SHP77 (cell line): ENCODE measurements at places on chromosomes 5 and 9.

DNA sequence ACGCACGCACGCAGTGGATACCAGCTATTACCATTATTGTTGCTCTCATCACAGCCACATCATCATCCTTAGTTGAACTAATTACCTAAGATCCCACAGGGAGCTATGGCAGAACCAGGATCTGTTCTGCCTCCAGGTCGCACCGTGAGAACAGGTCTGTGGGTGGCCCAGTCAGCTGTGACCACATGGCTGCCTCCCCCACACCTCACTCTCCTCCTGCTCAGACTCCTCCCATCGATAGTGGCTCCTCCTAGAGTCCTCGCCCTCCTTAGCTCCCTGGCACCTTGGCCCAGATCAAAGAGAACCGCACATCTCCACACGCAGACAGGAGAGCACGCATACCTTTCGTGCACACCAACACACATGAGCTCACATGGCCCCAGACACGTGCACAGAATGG is 32.4 kb upstream of the RPL26L1 start:
- no peak for DNase-seq

DNA sequence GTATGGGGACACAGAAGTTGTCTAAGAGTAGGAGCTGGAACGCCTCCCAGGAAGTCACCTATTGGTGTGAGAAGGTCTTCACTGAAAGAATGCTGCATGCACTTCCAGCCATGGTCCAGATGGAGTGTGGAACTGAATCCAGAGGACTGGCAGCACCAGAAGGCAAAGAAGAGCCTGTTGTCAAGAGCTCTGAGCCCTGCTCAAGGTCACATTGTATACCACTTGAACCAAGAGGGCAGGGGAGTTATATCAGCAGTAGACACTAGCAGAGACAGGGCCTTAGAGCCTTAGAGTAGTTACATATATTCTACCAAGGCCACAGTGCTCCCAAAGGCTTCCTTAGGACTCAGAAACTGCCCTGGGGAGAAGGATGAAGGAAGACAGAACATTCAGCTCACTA is 130.8 kb upstream of the POC5 start:
- DNase-seq = no peak

GRCh38 chr9:76573905-76574760 is 115.2 kb downstream of the GCNT1 start:
- DNase-seq = no peak

GRCh38 chr5:23268136-23268535 is 239.3 kb upstream of the PRDM9 start:
- DNase-seq = peak; percentile 34

- DNase-seq = peak; percentile 82
These were observed 9.4 kb downstream of the KCNT1 start for GRCh38 chr9:135711391-135711790.

DNA sequence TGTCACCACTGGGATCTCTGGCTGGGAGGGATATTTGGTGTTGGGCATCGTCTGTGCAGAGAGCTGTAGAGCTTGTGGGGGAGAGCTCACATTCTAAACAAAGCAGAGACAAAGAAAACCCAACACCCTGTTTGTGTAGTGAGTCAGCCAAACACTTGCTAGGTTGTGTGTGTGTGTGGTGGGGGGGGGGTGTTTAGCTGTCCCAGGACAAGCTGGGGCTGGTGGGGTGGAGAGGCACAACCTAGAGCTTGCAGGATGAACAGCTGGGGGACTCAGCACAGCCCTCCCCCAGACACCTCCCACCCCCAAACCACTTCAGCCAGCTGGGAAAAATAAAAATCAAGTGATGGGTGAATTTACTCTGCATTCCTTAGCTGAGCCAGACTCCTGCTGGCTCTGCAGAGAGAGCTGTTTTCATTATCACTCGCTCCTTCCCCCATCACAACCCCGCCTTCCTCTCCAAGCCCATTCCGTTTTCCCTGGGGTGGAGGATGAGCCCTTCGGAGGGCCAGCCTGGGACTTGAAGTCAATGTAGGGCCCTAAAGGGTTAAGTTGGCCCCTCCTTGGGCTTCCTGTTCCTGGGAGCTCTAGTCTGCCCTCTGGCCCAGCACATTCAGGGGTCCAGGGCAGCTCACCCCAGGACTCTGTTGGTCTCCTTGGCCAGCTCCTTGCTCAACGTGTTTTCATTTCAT is 2.6 kb downstream of the OLFML2A start:
- no peak for DNase-seq

GRCh38 chr5:59133764-59134261 is 550.9 kb downstream of the RAB3C start:
- no peak for DNase-seq

GRCh38 chr5:52804981-52805380 is 17.3 kb downstream of the ITGA1 start:
- no peak for DNase-seq

GRCh38 chr5:116002116-116002906 is 30.0 kb upstream of the ARL14EPL start:
- no peak for DNase-seq

DNA sequence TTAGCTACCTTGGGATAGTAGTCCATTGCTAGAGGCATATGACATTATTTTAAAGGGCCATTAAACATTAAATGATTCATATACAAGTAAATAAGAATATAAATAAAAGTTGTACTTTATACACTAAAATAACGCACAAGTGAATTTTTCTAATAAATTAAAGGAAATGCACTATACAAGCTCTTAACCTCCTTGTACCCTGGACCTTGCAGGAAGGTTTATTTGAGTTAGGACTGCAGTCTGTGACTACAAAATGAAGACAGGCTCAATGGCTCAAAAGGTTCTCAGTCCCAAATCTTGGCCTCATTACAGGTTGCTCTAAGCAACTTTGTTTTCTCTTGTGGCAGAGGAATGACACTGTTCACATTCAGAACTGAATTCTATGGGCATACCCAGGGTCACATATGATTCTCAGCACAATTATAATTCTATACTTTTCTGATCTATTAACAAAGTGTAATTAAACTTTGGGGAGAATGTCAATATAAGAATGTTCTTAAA is 34.4 kb downstream of the FEM1C start:
- no peak for DNase-seq

- DNase-seq = peak; percentile 78
These were observed 14.8 kb upstream of the PSMD5 start for GRCh38 chr9:120857481-120857880.

DNA sequence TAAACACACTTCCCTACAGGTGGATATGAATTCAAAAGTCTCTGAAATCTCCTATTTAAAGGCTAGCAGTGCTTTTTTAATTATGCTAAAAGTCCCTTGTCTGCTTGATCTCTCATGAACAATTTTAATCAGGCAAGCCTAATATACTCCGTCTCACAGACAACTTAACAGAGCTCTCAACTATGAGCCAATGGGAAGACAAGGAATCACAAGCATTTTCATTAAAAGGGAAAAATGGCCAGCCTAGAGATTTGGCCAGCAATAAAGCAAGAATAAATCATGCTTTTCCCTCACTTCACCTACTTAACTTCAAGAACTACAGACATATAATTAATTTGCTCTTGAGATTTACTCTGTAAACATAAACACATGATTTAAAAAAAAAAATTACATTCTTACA is 78.0 kb downstream of the RFX3 start:
- DNase-seq = no peak

GRCh38 chr9:79131824-79132377 is 439.9 kb upstream of the TLE4 start:
- DNase-seq = no peak

DNA sequence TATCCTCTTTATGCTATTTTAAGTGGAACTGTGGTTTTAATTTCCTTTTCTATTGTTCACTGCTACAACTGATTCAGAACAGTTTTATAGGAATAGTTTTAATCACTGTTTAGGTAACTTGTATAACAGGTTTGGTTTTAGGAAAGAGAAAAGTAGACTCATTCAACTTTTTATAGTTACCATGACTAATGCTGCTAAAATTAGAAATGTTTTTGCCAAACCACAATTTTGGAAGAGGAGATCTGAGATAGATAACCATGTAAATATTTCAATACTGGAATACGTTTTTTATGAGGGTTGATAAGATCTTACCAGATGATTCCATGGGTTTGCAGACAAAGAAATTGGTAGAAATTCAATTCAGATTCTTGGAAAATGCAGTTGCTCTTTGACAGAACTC is 404.6 kb upstream of the ARRDC3 start:
- DNase-seq = no peak
